Mammary epithelial cell (primary cell): ENCODE measurements at places on chromosomes 1 and 21. TPM values are rescaled to one million over a fixed set of nuclear protein-coding genes. Genes with fewer than 3 reads are reported as not detected.

TLCD4 gene
- total RNA-seq = 0.73 and 0.88 TPM in 2 replicates

TFF3 gene
- total RNA-seq = not detected

PGLYRP3 gene
- total RNA-seq = not detected

GRCh38 chr1:33306653-33307493 lies 14.0 kb downstream of the A3GALT2 start:
- DNase-seq = no peak

GRCh38 chr21:30437010-30437565 lies 3.0 kb upstream of the KRTAP15-1 start:
- no peak for DNase-seq

DNA sequence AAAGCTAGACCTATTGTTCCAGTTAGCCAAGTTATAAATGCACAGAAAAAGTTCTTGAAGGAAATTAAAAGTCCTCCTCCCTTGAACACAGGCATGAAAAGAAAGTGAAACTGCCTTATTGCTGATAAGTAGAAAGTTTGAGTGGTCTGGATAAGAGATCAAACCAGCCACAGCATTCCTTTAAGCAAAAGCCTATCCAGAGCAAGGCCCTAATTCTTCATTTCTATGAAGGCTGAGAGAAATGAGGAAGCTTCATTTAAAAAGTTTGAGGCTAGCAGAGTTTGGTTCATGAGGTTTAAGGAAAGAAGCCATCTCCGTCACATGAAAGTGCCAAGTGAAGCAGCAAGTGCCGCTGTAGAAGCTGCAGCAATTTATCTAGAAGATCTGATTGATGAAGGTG lies 2.7 kb upstream of the SSX2IP start:
- no peak for DNase-seq

GRCh38 chr1:91506071-91506470 lies 5.4 kb downstream of the CDC7 start:
- no peak for DNase-seq

OR2T2 gene
- total RNA-seq = not detected in 2 replicates

DNA sequence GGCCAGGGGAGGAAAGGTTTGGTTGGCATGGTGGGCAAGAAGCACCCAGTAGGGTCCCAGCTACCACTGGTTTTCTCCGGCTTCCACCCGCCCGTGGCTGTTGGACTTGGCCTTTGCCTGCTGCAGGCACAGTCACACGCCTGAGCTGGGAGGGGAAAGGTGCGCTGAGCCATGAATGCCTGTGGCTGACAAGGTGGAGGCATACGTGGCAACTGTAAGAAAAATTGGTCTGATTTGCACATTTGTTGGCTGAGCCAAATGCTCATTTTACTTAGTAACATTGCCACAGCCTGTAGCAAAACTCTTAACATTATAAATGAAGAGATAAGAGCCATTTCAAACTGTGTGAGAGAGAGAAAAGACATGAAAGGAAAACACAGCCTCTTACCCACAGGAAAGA lies 191.6 kb downstream of the PTPRC start:
- DNase-seq = no peak

DNA sequence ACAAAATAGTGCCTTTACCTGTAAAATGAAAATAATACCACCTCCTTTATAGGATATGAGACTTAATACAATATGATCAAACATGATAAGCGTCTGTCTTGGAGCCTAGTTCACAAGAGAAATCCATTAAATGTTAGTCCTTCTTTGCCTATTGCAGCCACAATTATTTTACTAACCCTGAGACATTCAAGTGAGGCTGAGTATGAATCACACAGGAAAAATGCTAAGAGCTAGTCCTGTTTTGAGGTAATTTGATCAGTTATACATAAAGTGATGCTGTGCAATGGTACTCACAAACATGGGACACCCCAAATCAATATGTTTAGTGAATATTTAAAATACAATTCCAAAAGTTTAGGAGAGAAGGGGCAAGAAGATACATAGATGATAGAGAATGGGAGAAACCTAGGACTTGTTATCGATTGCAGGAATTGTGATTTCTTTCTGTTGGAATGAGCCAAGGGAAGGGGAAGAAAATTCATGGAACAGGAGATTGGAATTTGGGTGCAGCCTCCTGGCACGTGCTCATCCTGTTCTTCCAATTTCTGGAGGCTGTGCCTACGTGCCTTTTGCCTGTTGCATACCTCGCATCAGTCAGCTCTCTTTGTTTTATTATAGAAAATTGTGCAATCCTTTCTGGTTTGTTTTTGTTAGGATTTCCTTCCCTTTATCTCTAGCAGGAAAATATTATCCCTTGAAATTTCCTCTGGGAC lies 39.9 kb upstream of the BACH1 start:
- peak; percentile 77 for DNase-seq

PCSK9 gene
- total RNA-seq = 0.67 TPM

DNA sequence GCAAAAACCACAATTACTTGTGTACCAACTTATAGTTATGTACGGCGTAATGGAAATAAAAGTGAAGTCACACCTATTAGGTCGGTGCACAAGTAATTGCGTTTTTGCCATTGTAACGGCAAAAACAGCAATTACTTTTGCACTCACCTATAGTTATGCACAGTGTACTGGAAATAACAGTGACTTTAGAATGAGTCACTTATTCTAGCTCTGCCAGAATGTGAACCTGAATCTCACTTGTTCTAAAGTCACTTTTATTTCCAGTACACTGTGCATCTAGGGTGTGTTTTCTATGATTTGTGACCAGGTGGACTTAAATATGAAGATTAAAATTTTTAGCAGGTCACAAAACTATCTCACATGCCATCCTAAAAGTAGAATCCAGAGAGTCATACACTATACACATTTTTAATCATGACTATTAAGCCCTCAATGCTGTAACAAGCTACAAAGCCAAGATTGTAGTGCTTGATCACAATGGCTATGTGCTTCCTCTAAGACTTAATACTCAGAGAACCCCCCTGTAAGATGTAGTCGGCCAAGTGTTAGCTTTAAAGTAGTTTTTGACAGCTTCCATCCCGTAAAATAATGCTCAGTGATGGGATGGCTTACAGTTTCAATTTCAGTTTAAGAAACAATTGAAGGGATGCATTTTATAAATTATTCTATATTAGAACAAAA lies 218.8 kb downstream of the NEGR1 start:
- peak; percentile 41 for DNase-seq

NTRK1 gene
- total RNA-seq = not detected in 2 replicates

DNA sequence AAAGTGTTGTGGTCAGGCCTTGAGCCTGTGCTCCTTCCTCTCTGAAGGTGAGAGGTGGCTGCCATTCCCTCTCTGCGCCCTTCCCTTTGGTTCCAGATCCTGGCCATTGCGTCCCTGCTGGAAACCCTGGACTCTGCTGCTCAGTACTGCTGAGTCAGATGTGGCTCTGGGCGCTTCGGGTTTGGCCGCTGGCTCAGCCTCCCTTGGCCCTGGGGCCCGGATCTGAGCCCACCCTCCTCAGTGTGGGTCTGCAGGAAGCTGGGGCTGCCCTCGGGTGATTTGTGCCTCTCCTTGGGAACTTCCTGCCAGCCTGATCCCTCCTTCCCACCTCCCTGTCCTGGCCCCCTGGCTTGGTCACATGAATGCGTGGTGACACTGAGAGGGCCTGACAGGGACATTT lies 32.2 kb downstream of the QSOX1 start:
- DNase-seq = no peak

POU3F1 gene
- 0.59 and 0.72 TPM in 2 replicates for total RNA-seq

DNA sequence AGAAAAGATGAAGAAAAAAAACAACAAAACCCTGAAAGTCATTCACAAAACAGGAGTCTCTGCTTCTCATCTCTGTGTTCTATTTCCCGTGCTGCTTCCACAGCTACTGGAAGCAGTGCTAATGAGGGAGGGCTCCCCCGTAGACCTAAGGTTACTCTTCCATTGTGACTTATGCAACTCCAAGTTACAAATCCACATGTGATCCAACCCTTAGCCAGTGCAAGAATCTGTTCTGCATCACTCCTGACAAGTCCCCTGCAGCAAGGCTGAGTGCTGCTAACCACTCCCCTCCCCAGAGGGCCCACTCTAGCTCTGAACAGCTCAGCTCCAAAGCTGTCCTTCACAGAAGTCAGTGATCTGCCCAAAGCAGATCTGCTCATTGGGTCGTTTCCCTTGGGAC lies 10.3 kb downstream of the DNALI1 start:
- DNase-seq = no peak

CD52 gene
- total RNA-seq = not detected in 2 replicates

DNA sequence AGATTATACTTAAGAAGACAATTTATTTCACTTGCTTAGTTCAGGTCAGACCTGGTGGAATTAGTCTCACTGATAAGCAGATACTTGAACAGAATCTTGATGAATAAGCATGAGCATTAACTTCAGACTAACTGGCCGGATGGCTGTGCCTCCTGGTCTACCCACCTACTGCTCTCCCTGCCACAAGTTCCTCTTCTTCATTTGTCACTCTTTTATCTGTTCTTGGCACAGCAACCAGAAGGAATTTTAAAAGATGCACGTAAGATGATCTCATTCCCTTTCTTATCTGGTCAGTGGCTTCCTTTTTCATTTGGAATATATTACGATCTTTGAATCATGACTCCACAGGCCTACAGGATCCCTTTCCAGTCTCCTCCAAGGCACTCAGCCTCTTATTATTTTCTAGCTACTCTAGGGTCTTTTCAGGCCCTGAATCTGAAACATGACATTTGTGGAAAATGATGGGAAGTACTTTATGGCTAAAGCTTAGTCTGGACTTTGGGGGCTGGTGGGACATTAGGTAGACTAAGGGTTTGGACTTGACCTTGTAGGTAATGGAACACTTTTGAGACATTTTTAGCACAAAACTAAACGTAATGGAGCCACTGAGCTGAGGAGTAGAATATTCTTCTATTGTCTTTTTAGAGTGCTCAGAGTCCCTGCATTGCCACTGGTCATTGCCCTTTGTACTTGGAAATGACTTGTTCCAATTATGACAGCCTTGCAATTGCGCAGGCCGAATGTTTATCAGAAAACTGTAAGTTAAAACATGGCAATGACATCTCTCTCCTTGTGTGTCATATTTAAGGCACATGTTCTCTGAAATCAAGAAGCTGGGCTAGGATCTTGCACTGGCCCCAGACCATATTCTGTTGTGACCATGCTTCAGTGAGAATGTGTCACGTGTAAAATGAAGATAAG lies 16.0 kb downstream of the ST6GALNAC3 start:
- no peak for DNase-seq

DNA sequence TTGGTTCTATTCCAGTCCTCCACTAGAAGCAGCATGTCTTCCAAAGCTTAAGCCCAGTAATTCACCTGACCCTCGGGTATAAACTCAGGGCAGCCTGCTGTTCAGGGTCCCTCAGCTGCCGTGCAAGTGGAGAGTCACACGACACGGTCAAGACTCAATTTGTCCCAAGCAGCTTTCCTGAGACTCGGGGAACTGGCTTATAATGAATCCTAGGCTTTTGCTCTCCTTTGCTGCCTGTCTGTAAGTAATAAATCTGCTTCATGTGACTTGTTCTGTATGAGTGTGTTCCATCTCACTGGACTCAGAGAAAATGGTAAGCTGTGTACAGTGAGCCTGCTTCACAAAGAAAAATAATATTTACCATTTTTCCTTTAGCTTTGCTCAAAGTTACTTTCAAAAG lies 119.8 kb downstream of the CYYR1 start:
- no peak for DNase-seq

DNA sequence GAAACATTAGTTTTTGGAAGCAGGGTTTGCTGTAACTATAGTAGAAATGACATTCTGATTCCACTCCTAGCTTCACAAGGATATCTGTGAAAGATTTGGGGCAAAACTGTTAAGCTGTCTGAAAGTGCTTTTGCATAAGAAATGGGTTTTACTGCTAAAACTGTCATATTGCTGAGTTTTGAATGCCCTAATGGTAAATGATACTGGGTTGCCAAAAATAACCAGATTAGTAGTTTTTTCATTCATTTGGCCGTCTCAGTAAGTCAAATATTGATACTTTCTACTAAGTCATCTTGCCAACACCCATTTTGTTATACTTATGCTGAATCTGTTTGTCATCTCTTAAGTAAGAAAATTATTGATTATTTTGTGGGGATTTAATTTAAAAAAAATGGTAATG lies 399 bp upstream of the PTPRC start:
- DNase-seq = no peak

MR1 gene
- total RNA-seq = 46.3 TPM

DNA sequence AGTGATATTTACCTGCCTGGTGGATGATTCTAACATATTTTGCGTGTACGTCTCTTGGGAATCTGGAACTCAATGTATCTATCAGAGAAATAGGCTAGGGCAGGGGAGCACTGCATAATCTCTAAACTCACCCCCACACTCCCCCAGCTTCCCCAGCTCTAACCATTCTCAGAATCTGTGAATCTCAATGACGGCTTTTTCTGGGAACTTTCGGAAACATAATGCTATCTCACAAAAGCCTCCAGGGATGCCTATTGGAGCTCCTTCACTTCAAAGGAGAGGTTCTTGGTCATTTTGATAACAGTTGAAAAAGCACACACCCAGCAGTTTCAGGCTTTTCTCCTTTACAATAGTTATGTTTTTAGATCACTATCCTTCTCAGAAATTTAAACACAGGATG lies 113.8 kb upstream of the MAGI3 start:
- DNase-seq = no peak

RYR2 gene
- total RNA-seq = not detected

IVL gene
- total RNA-seq = 4.9 and 19.1 TPM in 2 replicates

GRCh38 chr1:232403017-232403714 lies 226.8 kb downstream of the SIPA1L2 start:
- no peak for DNase-seq

DNA sequence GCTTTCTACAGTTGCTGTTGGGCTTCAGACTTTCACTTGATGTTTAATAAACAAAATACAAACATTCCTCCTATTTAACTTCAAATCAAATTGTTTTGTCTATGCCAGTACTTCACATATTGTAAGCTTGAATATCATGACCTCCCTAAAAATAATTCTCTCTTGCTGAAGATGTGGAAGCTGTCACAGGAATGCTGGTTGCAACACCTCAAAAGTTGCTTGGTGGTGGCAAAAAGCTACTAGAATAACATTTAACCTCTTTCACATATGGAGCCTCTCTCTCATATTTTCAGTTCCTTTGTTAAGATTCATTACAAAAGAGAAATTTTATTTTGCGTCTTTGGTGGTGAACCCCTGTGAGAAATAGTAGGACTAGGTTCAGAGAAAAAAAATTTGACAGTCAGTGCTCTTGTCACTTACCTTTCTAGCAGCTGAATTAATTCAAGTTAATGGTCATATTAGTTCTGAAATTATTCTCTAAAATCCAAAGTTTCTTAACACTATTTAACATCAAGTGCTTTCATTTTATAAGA lies 25.5 kb upstream of the F13B start:
- no peak for DNase-seq

- DNase-seq = no peak
These were observed 57.5 kb downstream of the BCL9 start for GRCh38 chr1:147598621-147599361.

TRIM46 gene
- 5.0 TPM for total RNA-seq

DNA sequence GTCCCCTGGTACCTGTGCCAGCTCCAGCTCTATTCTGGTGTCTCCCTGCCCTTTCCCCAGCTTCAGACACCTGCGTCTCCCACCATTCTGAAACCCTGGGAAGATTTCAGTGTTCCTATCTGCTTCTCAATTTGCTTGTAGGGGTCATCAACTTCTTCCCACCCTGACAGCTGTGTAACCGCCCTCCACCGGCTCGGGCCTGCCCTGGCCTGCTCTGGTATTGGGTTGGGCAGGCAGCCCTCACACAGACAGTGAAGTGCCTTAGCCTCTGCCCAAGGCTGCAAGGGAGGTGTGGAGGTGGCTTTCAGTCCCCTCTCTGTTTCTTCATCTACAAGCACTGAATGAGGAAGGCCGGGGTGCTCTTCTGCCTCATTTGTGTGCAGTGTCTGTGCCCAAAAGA lies 97.2 kb downstream of the LAMC2 start:
- peak; percentile 51 for DNase-seq

SAMSN1 gene
- total RNA-seq = not detected

- no peak for DNase-seq
These were observed 134.6 kb downstream of the TNFSF18 start for GRCh38 chr1:172916116-172916515.

SLAMF9 gene
- not detected in 2 replicates for total RNA-seq
